ENCODE measurements at places on chromosomes 6 and 20.

DNA sequence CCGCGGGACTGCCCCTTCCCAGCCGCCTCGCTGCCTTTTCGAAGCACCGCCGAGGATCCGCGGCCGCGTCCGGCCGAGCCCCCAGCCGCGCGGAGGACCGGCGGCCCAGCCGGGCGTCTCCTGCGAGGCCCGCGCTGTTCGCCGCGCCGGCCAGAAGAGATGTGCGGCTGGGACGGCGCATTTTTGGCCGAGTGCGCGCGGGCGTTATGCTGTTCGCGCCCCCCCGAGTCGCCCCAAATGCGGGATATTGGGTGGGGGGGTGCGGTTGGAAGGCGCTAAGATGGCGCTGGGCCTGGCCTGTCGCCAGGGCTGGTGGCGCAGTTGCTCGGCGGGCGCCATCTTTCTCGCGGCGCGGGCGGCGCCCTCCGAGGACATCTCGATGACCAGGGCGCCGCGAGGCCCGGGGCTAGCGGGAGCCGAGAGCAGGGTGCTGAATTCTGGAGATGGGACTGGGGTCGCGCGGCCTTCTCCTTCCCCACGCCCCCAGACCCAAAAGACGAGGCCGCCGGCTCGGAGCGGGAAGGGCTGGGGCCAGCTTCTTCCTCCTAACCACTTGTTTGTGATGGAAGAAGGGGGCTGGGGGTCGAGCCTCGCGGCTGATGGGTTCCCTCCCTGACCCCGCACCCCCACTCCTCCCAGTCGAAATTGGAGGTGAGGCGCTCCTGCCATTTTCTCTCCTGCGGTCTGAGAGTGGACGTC lies 1.5 kb downstream of the BICRAL start:
- DNase-seq = peak; percentile 48

DNA sequence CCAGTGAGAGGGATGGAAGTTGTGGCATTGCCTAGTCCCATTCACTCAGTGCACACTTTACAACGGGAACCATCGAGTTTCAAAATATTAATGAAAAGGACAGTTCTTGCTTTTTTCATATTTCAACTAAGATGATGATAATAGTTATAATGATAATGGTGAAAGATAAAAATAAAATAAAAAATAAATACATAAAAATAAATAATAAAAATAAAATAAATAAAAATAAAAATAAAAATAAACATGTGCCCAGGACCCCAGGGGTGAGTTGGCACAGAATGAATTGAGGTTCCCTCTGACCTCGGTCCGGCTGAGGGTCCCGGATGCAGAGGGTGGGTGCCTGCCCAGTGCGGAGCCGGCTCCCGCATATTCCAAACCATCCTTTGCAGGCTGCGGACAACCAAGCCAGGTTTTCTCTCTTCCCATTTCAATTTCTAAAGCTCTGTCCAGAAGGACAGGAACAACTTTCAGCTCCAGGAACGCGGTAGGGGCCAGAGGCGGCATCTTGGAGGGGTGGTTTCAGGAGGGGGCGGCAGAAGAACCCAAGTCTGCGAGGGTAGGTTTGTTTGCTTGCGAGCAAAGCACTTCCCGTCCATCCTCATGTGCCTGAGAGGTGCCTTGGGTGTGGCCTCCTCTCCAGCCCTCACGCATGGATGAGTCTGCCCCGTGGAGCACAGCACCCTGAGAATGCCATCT lies 236.8 kb downstream of the DLL1 start:
- DNase-seq = no peak

- no peak for DNase-seq
These were observed 21.2 kb downstream of the STK38 start for GRCh38 chr6:36526066-36526465.

GRCh38 chr6:38248500-38249234 lies 391.1 kb downstream of the BTBD9 start:
- DNase-seq = peak; percentile 73

DNA sequence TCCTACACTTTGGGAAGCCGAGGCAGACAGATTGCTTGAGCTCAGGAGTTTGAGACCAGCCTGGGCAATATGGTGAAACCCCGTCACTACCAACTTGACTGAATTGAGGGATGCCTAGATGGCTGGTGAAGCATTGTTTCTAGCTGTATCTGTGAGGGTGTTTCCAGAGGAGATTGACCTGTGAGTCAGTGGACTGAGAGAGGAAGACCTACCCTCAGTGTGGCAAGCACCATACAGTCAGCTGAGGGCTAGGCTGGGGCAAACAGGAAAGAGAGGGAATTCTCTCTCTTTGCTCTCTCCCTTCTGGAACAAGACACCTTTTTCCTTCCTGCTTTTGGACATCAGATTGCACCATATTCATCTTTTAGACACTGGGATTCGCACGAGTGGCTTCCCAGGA lies 3.7 kb upstream of the ZUP1 start:
- DNase-seq = no peak

GRCh38 chr20:48295966-48296421 lies 510.7 kb upstream of the SULF2 start:
- no peak for DNase-seq

- no peak for DNase-seq
These were observed 459.2 kb upstream of the RUNX2 start for GRCh38 chr6:44868910-44869309.

DNA sequence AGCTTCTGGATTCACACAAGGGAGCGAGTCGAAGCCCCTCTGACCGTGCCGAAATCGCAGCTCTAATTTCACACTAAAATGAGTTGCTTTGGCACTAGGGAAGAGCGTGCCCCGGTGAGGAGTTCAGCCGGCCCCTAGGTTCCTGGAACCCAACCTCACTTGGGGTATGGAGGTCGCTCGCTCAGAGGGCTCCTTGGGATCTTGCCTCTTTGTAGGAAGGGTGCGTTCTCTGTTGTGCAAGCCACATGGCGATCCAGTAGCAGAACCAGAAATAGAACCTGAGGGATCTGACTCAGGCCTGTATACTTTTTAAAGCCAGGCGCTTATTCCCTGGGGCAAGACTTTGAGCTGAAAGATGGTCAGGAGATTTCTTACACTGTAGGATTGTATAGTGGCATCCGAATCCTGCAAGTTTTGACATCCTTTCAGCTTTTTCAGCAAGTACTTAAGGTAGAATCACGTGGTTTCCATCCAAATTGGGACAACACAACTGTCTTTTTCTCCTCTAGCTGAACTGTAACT lies 861 bp upstream of the RALGAPA2 start:
- no peak for DNase-seq

- DNase-seq = no peak
These were observed 92.6 kb upstream of the CLVS2 start for GRCh38 chr6:122903266-122903915.

GRCh38 chr6:35747877-35748276 lies 11.0 kb downstream of the ARMC12 start:
- no peak for DNase-seq

GRCh38 chr20:3239026-3239866 lies at the start of gene SLC4A11:
TSS of gene SLC4A11 (minus strand) at chr20:3239190. CDS start at chr20:3239137, 53 bp downstream.
- DNase-seq = peak; percentile 86

DNA sequence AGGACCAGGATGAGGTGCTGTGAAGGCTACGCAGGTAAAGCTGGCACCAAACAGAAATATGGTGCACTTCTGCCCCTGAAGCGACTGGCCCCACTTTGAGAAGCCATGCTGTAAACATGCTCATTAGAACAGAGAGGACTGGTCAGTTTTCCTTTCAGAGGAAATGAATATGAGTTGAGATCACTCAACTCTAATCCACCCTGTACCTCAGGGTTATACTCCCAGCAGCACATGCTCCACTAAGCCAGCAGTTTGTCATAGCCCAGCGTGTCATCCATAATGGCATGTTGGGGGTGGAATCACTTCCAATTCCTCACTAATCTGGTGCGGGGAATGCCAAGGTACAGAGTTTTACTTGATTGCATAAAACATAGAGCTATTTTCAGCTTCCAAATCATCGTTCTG lies 98.1 kb downstream of the HIVEP2 start:
- DNase-seq = peak; percentile 44

- no peak for DNase-seq
These were observed 642 bp downstream of the GZF1 start for GRCh38 chr20:23362392-23363256.

DNA sequence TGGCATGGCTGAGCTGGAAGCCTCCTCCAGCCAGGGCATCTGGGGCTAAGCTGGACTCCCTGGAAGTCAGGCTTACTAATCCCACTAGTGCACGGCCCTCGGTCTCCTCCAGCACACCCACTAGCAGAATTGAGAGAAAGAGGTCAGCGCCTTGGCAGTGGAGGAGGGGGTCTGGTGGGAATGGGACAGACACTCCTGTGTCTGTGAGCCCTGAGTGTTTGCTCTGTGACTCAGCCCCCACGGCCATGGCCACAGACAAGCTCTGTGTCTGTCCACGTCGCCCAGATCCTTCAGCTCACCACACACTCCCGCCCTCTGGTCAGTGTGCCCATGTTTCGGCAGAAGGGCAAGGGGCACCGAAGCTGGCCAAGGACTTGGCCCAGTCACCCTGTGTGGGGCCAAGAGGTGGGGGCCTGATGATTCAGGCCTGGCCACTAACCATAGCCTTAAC lies 8.8 kb downstream of the MDFI start:
- no peak for DNase-seq

- no peak for DNase-seq
These were observed 225.7 kb upstream of the TENT5A start for GRCh38 chr6:81978230-81978629.

DNA sequence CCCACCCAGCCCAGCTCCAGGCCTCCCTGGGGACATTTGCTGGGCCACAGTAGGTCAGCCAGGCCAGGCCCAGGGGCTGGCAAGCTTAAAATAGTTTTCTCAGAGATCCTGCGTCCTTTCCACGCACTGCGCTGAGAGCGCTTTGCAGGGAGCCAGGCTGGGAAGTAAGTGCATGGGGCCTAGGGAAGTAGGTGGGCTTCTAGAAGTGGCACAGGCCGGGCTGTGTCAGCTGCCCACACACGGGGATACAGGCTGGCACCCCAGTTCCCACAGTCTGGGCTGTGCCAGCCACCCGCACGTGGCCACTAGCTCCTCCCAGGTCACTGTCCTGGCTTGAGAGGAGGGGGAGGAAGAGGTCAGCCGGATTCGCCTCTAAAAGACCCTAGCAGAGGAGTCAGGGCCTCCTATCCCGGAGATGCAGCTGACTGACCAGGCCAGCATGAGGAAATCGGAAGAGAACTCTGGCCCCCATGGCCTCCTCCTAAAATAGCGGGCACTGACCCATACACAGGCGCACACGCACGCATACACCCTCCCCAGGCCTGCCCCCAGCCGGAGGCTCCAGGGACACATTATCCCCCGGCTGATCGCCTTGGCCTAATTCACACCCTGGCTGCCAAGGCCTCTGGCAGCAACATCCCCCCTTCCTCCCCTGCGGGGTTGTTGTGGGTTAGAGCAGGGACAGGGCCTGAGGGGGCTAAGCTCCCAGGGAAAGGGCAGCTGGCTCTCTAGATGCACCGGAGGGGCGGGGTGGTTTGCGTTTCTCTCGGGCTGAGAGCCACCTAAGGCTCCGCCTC lies 5.4 kb downstream of the SLCO4A1 start:
- DNase-seq = no peak

DNA sequence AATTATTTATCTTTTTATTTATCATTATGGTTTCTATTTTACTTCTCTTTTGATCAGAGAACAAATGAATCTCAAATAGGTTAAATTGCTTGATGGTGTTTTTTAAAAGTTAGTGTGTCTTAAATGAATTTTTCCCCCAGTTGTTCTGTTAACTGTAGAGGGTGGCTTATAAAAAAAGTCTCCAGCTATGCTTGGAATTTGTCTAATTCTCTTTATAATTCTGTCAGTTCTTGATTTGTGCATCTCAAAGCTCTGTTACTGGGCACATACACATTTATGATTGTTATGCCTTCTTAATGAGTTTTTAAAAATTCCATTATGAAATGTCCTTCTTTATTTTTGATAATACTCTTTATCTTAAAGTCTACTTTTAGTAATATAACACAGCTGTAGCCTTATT lies 58.0 kb downstream of the LIN28B start:
- DNase-seq = no peak

GRCh38 chr6:109472132-109472995 lies 10.7 kb downstream of the ZBTB24 start:
- DNase-seq = no peak

- DNase-seq = no peak
These were observed 43.4 kb downstream of the SNRNP48 start for GRCh38 chr6:7633361-7633760.

DNA sequence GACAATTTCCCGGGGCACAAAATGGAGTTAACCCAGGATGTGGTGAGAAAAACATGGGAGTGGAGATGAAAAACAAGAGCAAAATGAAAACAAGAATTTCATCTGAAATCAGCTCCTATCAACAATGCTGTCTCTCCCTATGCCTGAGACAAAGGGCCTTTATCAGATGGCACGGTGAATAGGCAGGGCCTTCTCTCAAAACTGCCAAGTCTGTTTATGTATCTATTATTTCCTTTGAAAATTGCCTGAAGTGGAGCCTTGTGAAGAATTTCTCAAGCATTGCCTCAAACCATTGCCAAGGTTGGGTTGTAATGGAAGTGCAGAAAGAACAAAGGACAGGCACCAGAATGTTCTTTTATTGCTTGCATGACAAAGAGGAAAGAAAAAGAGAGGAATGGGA lies 74.7 kb downstream of the BTBD3 start:
- no peak for DNase-seq

DNA sequence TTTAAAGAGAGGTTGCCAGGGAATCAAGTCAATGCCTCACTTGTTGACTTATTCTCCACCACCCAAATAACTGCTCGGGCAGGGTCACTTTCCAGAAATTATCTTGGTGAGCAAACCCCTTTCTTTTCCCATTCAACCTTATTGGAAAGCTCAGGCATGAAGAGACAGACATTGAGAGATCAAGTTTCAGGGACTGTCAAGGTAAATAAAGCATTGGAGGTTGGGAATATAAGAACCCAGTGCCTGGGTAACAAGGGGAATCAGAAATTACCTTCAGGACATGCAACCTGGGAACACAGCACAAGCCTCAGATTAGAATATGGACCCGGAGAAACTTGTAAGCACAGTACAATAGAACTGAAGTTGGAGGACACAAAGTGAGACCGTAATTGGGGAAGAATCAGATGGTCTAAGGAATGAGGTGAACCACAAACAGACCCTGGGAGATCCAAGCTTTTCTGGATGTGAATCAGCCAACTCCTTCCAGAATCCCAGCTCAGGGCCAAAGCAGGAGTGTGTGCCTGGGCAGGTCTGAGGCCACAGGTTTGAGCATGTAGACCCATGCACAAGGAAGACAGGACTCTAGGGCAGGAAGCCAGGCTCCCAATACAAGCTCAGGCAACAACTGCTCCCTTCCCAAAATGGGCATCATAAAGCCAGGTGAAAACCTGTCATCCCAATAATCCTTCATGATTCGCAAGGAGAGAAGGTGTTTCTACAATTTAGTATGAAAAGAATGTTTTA lies 512.8 kb downstream of the MAFB start:
- peak; percentile 20 for DNase-seq

GRCh38 chr6:108288742-108289141 lies 6.1 kb upstream of the AFG1L start:
- no peak for DNase-seq

- no peak for DNase-seq
These were observed 36.8 kb downstream of the NCR2 start for GRCh38 chr6:41371992-41372831.

DNA sequence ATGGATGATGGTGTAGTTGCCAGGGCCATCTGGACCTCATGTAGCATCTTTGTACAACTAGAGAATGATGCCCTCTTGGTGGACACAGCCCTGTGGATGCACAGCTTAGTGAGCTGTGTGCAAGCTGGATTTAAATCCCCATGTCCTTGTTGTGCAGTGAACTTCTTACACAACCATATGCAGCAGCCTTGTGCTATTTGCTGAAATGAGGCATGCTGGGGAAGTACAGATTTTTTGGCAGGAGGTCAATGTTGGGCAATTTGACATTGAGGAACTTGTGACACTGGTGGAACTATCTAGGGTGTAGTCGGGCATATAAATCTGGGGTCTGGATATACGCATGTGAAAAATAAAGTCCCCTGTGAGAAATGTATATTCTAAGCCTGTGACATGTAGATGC lies 5.8 kb upstream of the CDC5L start:
- no peak for DNase-seq

- DNase-seq = no peak
These were observed 49.2 kb downstream of the GNAS start for GRCh38 chr20:58901488-58902402.

Data from RWPE1 (cell line).